ENCODE measurements at places on chromosomes 6 and 20.

- no peak for DNase-seq
Measured at GRCh38 chr6:56282391-56282790, 35.0 kb upstream of the COL21A1 start.

DNA sequence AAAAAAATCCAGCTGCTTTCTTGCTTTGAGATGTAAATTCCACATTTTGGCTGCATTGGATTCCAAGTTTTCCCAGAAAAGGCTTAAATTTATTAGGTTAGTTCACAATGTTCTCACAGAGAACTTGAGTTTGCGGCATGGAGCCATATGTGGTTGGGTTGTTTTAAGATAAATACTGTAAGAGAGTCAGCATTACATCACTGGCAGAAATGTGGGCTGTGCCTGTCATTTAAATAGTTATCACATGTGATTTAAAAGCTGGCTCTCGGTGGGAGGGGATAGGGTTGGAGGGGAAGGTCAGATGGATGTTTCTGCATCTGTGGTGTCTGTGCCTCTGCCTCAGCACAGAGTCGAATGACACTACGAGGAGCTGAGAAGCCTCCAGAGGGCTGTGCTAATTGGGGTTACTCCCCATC, 73.8 kb upstream of the SCP2D1 start:
- no peak for DNase-seq

- DNase-seq, result no peak
Measured at GRCh38 chr6:30913721-30914075, 340 bp upstream of the VARS2 start.

DNA sequence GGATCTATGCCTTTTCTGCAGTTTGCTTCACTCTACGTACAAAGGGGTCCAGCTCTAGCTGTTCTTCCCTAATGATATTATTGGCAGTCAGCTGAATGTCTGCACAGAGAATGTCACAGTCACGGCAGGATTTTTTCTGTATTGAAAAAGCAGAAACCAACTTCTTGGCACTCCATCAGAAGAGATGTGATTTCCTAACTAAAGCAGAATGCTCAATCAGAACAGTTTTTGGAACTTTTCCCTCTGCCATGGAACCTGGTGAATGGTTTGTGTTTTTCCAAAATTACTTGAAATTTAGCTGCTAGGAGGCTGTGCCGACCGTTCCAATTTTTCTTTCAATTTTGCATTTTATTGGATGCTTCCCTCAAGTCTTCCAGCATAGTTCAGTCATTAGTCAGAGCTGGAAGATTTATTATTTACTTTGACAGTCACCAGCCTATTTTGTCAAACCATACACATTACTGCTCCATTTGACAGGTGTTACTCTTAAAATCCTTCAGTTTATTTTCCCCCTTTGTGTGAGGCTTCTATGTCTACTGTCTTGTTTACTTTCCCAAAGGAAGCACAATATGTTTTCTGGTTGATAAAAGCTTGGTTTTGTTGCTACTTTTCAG, 259.6 kb upstream of the EPHA7 start:
- DNase-seq, result no peak

DNA sequence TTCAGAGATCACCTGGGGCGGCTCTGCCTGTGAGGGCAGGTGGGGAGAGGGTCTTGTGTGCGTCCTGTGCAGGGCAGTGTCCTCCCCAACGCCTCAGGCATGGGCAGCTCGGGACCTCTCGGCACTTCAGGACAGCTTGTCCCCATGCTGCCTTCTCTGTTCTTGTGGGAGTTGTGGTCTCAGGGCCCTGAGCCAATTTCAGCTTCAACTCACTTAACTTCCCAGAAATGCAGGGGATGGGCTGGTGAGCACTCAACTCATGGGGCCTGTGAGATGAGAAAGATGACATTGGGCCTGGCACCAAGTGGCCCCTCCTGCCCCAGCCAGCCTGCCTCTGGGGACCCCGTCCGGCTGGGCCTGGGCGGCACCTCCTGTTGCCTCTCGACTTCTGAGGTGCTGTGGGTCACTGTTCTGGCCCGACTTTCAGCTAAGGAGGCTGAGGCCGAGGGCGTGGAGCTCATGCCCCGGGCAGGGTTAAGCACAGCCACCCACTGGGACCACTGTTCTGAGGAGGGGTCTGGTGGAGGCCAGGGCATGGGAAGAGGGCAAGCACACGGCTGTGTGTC, 6.7 kb downstream of the RGS19 start:
- no peak for DNase-seq

DNA sequence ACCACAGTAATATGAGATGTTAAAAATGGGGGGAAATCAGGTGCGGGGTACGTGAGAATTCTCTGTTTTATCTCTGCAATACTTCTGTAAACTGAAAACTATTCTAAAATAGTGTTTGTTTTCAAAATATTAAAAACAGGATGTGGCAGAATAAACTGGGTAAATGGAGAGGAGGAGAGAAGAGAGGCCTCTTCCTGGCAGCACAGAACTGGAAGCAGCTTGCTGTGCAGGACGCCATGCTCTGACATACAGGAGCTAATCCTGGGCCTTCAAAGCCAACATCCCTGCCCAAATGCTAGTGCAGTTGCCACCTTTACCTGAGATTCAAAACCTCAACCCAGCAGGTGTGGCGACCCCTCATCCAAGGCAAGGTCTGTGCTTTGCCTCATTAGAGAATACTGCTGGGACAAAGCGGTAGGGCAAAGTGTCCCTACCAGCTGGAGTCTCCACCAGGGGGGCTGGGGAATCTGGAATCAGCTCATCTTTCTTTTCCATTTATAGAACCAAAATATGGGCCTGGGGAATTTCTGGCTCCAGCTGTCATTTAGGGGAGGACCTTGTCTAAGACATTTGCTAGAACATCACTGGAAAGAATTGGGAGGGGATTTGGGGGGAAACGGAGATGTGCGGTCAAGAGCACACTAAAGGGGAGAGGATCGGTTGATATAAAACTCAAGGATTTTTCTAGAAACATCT, 67.3 kb downstream of the SCML4 start:
- no peak for DNase-seq

DNA sequence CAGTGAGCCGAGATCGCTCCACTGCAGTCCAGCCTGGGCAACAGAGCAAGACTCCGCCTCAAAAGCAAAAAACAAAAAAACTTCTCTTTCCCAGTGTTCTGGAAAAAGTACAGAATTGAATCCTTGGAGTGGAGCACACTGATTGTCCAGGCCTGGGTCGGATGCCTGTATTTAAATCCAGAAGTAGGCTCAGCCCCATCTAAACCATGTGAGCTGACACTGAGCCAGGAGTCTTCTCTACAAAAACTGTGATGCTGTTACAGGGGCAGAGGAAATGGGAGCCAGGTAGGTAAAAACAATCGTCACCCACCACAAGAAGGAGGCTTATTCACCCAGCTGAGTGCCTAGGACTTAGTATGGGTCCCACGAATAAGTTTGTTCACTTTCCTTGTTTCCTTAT, 43.0 kb upstream of the PTPN1 start:
- DNase-seq, result no peak

DNA sequence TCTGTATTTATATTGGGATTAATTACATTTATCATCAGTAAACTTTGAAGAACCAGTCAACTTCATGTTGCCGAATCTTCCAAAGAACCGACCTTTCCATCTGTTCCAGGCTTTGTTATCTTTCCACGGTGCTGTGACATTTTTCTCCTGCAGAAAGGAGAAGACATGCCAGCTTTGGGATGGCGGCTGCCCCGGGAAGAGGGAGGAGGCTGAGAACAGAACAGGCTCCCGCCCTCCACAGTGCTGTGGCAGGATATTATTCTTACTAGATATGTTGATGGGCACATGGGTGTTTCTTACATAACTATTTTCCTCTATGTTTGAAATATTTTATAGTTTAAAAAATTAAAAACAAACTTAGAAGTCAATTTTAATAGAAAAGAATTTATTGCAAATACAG, 44.9 kb downstream of the GINS1 start:
- DNase-seq, result no peak

GRCh38 chr6:37004044-37004980, 1.1 kb upstream of the FGD2 start:
- no peak for DNase-seq

DNA sequence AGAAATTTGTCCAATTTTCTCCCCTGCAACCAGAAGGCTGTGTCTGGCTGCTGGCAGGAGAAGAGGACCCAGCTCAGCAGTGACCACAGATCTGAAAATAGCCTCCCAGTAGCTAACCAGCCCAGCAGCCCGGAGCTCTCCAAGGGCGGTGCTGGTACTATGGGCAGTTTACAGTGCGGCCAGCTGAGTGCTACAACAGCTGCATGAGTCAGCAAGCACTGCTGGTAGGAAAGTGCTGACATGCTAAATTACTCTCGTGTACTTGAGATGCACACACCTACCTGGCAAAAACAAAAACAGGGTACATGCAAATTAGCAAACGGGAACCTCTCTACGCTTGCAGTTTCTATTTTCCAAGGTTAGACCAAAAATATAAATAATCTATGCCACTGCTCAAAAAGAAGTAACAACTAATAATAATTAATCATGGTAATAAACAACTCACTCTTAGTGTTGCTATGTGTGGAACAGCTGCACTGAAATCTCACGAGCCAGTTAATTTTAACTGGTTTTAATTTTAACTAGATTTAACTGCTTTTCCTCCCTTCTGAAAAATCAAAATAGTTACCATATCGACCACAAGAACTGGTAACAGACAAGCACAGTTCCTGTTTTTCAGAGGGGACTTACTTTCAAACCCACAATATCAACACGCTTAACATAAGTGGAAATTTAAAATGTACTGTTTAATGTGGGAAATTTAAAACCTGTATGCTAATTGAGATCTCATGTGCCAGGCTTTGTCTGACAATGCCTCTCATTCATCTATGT, 10.8 kb downstream of the BACH2 start:
- peak; percentile 49 for DNase-seq

- no peak for DNase-seq
Measured at GRCh38 chr6:152474354-152474753, 162.8 kb downstream of the SYNE1 start.

DNA sequence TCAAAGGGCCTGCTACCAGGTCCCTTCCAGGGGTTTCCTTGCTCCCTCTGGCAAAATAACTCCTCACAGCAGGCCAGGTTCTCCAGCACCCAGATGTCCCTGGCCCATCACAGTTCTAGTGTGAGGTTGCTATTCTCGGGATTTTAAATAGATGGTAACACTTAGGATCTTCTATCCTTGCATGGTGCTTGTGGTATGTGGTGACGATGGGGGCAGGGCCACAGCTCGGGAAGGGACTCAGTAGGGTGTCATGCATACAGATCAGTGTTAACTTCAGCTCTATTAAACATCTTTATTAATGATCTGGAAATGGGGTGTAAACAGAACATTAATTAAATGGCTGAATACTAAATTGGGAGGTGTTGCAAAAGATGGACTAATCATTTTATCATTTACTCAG, 323.8 kb downstream of the QKI start:
- no peak for DNase-seq

DNA sequence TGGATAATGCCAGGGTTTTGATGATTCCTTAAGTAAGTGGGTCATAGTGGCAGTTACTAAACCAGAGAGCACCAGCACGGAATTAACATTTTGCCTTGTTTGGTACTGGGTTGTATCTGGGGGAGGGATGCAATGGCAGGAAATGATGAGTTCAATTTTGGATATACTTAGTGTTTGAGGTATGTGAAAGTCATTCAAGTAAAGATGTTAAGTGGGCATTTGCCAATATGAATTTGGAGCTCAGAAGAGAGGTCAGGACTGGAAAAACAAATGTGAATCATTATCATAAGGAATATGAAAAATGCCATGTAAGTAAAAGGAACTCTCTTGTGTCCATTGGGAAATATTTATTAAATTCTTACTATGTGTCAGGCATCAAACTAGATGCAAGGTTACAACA, 6.2 kb downstream of the PXT1 start:
- no peak for DNase-seq

DNA sequence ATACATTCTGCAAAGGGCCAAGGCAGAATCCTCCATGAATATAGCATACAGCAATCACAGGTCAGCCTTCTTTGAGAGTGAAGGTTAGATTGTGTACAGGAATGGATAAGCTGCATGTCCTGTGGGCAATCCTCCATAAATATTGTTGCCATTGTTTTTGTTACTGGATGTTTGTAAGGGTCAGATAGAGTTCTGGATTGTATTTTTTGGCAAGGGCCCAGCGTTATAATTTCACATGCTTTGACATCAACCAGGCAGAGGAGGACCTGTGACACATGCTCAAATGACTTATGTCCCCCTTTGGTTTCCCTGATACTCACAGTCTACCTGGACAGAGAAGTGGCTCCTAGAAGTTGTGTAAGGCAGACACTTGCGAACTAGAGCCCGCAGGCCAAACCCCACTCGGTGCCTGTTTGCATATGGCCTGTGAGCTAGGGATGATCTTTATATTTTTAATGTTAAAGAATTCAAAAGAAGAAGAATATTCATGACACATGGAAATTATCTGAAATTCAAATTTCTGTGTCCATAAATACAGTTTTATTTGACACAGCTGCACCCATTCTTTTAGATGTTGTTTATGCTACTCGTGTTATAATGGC, 5.4 kb downstream of the LY86 start:
- DNase-seq, result no peak

- no peak for DNase-seq
Measured at GRCh38 chr20:37681384-37682112, 12.3 kb upstream of the CTNNBL1 start.

DNA sequence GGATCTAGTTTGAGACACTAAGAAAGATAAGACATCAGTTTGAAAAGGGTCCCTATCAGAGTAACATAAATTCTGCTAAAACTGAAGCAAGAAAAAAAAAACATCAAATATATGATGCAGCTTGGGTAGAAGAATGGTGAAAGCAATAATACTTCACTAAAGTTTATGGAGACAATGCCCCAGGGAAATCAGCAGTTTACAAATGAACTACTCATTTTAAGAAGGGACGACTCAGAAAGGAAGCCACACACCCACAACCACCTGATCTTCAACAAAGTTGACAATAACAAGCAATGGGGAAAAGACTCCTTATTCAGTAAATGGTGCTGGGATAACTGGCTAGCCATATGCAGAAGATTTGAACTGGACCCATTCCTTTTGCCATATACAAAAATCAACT, 143.5 kb downstream of the TPBG start:
- no peak for DNase-seq

DNA sequence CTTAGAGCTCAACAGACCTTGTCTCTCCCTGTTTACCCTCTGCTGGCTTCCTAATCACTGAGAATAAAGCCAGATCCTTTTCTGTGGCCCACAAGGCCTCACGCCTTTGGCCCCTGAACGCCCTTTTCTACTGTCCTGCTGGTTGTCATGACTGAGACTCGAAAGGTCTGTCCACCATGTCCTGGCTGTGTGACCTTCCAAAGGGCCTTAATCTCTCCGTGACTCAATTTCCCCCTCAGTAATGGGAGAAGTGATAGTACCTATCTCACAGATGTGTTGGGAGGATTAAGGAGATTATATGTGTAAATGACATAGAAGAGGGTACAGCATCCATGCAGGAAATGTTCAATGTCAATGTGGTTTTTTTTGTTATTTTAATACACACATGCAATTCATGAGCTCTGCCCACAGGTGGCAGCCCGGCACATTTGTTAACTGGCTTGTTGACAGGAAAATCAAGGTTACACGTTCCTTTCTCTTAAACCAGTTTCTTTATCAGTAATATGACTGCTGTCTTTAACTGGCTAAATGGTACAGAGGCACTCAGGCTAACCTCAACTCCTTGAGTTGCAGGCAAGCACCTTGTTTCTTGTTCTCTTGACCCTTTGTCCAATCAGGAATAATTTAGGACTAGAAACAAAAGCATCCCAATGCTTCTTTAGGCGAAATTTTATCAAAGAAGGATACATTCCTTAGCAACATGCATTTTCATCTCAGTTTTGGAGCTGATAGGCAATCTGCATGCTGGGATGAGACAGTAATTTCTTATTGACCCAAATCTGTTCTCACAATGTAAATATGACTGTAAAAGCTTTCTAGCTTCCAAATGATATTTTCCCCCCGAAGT, 16.6 kb downstream of the SLC22A1 start:
- peak; percentile 24 for DNase-seq

- DNase-seq, result no peak
Measured at GRCh38 chr20:6855796-6856195, 88.3 kb downstream of the BMP2 start.

Measured in stimulated activated CD8-positive, alpha-beta memory T cell treated with anti-CD3 and anti-CD28 coated beads, Interleukin-15, amount 100 ng/mL, for 48 hours (primary cell).